ENCODE measurements at places on chromosomes 6 and 20.

DNA sequence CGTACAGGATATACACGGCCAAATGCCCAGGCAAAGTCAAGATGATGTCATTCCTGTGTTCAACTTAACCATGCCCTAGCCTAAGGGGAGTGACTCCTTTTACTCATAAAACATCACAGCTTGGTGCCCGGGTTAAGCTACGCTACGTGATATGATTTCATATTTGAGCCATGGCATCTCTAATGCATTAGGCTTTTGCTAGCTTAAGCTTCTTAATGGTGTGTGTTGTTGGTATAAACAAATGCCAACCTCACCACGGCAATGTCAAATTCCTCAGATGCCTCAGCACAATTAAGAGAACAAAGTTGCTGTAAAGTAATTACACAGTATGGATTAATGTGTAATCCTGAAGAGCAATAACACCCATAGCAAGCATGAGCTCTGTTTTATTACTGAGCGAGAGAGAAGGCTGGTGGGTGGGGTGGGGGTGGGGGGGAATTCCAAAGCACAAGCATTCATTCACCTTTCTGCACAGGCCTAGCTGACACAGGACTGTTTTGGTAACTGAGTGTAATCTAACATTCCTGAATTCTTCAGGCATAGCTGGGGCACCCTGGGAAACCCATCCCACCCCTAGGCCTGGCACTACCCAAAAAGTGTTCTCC is 44.7 kb upstream of the CNKSR3 start:
- no peak for DNase-seq

DNA sequence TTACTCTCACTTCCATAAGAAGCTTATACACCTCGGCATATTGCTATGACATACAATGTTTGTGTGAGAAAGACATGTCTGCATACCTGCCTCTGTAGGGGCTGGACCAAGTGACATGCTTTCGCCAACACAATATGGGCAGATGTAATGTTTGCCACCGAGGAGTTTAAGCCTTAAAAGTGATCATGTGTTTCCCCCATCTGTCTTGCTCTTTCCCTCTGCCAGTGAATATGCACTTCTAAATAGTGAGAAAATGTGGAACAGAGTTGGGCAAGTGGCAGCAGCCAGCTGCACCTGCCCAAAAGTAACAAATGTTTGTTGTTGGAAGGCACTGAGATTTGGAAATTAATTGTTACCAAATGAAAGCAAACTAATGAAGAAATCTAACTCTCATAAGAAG is 274.8 kb upstream of the BTBD3 start:
- DNase-seq = no peak

DNA sequence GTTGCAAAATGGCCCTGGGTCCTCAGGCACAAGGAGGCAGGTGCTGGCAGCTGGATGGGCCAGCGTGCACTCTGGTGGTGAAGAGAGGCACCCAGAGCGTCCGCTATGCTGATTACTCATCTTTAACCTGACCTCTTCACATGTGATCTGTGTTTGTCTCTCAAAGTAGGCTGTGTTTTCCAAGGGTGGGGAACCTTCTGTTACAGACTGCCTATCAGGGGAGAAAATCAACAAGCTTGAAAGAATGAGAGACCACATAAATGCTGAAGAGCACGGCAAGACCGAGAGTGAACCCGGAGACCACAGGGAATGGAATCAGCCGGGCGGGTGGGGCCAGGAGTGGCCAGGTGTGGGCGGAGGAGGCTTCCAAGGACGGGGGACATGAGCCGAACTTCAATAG is 16.2 kb downstream of the BNIP5 start:
- DNase-seq = no peak

GRCh38 chr6:7341989-7342742 is 29.2 kb upstream of the SSR1 start:
- DNase-seq = no peak

DNA sequence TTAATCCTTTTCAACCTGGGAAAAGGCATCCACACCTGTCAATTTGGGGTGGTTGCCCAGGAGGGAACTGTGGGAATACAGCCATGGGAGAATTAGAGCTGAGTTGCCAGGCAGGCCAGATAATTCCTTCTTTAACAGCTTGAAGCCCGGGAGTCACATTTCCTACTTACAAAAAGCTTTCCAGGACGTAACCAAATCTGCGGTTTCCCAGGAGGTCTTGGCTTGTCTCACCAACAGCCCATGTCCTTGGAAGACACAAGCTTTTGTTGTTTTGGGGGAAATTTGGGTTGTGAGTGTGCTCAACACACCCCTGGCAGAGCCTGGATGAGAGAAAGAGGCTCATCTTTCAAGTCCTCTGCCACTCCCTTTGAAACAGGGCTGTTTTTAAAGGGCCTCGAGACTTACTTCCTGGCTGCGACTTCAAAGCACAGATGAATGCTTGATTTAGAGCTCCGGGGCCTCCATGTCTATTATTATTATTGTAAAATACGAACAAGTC is 465.9 kb upstream of the BTBD3 start:
- no peak for DNase-seq
